ENCODE measurements at places on chromosomes 2 and 18.

GRCh38 chr2:100835006-100835659 lies 15.2 kb downstream of the NPAS2 start:
- DNase-seq = no peak

- DNase-seq = peak; percentile 85
These were observed 1.2 kb upstream of the UGT1A5 start for GRCh38 chr2:233711312-233712008.

- DNase-seq = no peak
These were observed 58.7 kb downstream of the ASXL2 start for GRCh38 chr2:25819597-25820039.

GRCh38 chr2:59974051-59974766 lies 579.2 kb downstream of the BCL11A start:
- DNase-seq = no peak

- no peak for DNase-seq
These were observed 82.2 kb upstream of the DOCK10 start for GRCh38 chr2:225124311-225125017.

GRCh38 chr2:85783796-85784195 lies 30.0 kb downstream of the ATOH8 start:
- no peak for DNase-seq

DNA sequence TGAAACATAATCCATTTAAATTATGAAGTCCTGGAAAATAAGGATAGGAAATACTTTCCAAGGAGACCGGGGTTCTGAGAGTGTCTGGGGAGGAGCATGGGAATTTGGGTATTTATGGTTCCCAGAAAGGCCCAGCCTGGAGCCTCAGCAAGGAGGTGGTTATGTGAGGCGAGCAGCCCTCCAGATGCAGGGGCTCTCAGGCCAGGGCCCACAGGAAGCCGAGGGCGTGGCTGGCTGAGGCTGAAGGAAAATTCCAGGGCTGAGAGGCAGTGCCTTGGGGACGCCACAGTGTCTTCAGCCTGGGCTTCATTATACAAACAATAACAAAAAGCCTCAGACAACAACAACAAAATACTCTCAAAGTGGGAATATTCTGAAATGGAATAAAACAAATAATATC lies 86.9 kb upstream of the SERPINE2 start:
- DNase-seq = no peak

DNA sequence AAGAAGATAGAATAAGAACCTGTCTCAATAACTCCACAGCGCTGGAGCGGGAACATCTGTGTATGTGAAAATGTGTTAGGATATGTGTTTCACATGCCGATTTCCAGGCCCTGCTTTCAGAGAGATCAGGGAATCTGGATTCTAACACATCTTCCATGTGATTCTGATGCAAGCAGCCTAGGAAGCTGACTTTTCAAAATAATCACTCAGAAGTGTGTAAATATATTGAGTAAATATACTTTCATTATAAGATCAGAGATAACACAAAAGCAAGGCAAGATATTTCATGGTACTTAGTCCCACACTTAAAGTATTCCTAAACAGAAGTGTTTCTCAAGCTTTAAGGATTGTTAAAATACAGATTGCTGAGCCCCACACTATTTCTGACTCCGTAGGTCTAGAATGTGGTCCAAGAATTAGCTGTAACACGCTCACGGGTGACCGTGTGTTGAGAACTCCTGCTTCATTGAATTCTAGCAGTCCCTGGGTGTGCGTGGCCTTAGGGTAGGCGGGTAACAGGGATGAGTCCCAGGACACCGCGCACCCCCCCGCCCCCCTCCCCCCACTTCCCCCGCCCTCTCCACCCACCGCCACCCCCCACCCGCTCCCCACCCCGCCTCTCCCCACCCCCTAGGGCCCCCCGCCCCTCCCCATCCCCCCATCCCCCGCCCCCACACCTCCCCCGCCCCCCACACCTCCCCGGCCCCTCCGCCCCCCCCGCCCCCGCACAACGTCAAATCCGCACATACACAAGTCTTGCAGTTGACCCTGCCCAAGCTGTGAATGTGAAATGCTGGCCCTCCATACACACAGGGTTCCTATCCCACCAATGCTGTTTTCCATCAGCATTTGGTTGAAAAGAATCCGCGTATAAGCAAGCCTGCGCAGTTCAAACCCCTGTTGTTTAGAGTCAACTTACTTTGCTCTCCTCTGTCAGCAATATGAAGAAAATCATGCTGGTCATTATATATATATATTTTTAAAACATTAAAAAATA lies 94.2 kb upstream of the SLC39A10 start:
- no peak for DNase-seq

- no peak for DNase-seq
These were observed 47.1 kb upstream of the IGFBP5 start for GRCh38 chr2:216742411-216742810.

DNA sequence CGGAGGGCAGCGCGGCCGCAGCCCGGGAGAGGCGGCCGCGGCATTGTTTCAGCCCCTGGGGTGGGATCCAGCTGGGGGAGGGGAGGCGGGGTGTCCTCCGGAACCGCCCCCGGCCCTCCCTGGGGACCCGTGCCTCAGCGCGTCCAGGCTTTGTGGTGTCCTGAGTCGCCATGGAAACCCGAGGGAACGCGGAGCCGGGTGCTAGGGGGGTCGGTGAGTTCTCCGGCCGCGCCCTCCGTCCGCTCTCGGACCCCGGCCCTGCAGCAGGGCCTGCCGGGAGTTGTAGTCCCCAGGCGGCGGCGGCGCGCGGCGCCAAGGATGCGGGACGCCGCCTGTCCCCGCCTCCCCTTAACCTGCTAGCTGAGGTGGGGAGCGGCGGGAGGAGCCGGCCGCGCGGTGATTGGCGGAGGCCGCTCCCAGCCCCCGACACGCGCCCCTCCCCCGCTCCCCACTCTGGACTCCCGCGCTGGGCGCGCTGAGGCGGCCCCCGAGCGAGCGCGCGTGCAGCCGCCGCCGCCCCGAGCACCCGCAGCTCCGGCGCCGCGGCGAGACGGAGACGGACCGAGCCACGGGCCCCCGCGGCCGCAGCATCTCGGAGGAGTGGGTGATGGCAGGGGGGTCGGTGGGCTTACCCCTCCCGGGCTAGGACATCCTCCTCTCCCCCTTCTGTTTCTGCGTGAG lies at the start of gene DPYSL5:
DPYSL5 (plus strand) TSS at position 478 of the 681 bp plus-strand sequence. CDS start 50,368 bp downstream, outside the sequence.
- DNase-seq = no peak

- no peak for DNase-seq
These were observed 309.8 kb downstream of the C1D start for GRCh38 chr2:67752969-67753368.

- DNase-seq = no peak
These were observed 897.0 kb downstream of the CPS1 start for GRCh38 chr2:211453311-211453887.
